Activated CD4-positive, CD25-positive, alpha-beta regulatory T cell (primary cell): ENCODE measurements at places on chromosomes 5 and 9.
A peak's percentile ranks its signal among the peaks of the same experiment; 100 is the strongest.

- no peak for DNase-seq
Observed at GRCh38 chr5:133269691-133270090, 217.9 kb downstream of the HSPA4 start.

- no peak for DNase-seq
Observed at GRCh38 chr5:149838881-149839739, 105.5 kb downstream of the PDE6A start.

GRCh38 chr5:53831496-53831895 is 271.1 kb downstream of the NDUFS4 start:
- no peak for DNase-seq

GRCh38 chr5:145362266-145362665 is 472.9 kb downstream of the PRELID2 start:
- no peak for DNase-seq

- DNase-seq, result no peak
Observed at GRCh38 chr5:109359642-109360041, 50.1 kb downstream of the PJA2 start.

GRCh38 chr5:31692561-31693221 is 53.8 kb downstream of the PDZD2 start:
- DNase-seq, result no peak

DNA sequence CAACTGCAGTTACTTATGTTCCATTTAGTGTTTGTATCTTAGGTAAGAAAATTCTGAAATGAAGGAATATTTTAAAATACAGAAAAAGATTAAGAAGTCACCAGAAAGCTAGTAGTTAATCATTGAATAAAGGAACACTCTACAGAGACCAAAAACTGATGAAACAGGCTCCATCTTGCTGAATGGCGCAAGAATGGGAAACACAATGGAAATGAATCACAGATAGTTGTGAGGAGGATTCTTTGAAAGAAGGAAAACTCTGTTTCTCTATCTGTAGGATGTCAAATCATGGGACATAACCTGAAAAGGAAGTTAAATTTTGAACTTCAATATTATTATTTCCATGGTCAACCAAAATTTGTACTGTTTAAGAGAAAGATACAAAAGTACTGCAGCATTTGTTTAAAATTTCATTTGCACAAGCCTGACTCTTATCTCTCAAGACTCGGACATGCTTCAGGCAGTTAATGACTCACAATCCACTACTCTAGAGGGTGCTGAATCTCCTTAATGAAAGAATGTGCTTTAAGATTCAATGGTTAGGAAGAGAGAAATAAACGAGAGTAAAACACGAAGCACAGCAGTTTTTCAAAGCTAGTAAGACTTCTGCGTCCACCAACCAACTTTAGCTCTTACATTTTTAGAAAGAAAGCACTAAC is 1064.4 kb upstream of the DMAC1 start:
- DNase-seq, result no peak

DNA sequence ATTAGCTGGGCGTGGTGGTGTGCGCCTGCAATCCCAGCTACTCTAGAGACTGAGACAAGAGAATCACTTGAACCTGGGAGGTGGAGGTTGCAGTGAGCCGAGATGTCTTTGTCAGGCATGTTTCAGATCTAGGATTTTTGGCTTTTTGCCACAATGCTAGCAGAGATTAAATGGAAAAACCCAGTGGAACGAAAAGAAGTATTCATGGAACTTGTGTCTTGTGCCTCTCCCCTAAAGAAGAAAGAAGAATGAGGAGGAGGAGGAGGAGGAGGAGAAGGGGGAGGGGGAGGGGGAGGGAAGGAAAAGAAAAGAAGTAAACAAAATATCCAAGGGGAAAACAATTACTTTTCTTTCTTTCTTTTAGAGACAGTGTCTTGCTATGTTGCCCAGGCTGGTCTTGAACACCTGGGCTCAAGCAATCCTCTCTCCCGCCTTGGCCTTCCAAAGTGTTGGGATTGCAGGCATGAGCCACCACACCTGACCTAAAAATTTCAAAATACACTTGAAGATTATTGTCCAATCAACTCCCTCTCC is 106.0 kb downstream of the ARRDC3 start:
- DNase-seq, result no peak

DNA sequence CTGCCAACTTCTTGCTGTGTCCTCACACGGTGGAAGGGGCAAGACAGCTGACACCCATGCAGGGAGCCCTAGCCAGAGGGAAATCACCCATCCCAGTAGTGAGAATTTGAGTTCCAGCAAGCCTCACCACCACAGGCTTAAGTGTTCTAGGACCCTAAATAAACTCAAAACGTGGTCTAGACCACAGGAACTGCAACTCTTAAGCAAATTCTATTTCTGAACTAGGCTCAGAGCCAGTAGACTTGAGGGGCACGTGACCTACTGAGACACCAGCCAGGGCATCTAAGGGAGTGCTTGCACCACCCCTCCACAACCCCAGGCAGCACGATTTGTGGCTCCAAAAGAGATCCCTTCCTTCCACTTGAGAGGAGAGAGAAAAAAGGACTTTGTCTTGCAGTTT is 96.0 kb upstream of the PHF24 start:
- no peak for DNase-seq

DNA sequence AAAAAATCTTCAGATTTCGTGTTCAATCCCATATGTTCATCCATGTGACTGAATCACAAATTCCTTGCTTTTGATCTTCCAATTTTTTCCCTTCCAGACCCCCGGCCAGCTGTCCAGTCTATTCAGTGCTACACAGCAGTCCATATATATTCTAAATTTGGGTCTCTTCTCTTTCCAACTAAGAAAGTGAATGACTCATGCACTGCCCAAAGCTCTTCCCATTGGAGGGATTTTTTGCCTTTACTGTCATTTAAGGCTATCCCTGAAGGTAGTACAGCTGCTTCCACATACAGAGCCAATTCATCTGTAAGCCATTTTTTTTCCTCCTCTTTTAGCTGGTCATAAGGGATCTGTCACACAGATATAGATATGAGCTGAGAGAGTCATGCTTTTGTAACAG is 478.3 kb downstream of the DMRT2 start:
- DNase-seq, result no peak

DNA sequence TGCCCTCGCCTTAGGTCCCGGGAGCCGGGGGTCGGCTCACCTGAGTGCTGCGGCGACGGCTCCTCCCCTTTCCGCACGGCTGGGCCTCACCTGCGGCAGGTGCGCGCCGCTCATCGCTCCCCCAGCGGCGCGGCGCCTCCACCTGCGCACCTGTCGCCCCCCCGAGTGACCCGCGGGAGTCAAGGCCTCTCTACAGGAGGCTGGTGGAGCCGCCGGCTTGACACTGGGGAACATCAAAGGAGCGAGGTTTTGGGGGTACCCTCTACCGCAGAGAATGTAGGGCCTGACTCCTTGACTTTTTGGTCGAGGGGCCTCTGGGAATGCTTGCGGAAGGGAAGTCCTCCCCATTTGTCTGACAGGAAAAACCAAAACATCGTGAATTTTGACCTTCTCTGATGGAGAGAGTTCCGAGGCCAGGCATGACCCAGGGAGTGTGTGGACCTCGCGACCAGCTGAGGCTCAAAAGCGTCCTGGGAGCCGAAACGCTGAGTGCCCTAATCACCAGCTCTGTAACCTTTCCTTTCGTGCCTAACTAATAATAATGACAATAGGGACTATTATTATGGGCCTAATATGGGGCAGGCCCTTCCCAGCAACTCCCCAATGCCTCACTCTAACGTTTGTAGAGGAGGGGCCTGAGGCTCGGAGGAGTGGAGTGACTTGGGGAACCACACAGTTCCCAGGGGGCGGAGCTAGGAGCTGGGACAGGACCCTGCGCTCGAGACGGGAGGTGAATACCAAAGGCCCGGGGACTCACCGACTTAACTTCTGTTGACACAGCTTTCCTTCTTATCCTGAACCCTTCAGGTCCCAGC is 714 bp upstream of the IER5L start:
- no peak for DNase-seq

DNA sequence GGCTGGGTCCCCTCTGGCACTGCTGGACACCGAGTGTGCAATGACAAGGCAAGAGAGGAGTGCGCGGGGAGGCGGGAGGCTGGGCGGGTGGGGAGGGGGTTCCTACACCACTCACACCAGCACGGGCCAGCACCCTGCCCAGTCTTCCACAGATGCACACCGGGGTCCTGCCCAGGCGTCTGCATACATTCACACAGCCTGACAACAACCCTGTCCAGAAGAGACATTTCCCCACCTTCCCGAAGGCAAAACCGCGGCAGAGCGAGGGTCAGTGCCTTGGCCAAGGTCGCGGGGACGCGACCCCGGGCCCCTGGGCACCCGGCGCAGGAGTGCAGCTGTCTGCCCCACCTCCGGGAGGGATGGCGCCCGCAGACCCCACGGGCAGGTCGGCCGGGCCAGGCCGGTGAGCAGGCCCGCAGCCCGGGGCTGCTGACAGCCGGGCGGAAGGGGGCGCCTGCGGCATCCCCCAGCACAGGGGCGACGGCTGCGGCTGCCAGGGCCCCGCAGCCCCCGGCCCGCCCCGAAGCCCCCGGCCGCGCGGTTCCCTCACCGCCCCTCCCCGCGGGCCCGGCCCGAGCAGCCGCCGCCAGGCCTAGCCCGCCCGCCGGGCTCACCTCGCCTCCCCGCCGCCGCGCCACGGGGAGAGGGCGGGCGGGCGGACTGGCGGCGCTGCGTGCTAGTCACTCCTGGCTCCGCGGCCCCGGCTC is 496 bp downstream of the MAPK9 start:
- peak; percentile 53 for DNase-seq

DNA sequence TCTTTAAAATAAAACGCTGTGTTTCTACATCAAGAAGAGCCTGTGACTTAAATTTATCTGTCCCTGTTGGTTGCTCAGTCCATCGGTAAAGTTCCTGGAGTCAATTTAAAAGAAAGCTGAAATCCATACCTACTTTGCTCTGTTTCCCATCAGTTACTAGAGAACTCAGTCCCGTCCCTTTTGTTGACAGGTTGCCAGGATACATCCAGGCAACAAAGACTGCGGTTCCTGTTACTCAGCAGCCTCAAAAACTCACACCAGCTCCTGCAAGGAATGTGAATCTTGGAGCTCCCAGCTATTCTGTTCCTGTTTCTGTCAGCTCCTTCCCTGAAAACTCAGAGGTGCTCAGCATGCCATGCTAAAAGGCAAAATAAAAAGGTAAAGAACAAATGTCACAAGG is at the start of gene ZNF474:
Gene ZNF474, plus strand, starts transcription at position 241 of the 400 bp plus-strand sequence. CDS start 22,445 bp downstream, outside the sequence.
- no peak for DNase-seq

GRCh38 chr5:12488161-12488560 is 583.9 kb upstream of the CTNND2 start:
- no peak for DNase-seq

- DNase-seq, result no peak
Observed at GRCh38 chr5:135593886-135594285, 15.1 kb upstream of the CXCL14 start.

DNA sequence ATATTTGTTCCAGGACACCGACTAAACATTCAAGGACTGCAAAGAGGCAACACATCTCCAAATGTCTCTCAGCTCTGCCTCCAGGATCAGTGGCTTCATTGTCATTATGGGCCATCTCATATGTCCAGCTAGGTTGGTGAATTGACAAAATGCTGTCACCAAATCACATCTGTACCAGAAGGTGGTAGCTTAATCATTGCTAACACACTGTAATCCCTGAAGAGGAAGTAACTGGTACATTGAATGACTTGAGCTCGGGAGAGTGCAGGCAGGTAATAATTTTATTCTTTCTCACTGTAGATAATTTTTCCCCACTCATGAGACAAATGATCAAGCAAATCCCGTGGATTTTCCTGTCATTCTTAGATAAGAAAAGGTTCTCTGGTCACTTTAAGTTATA is 169.8 kb downstream of the SEMA6A start:
- no peak for DNase-seq

DNA sequence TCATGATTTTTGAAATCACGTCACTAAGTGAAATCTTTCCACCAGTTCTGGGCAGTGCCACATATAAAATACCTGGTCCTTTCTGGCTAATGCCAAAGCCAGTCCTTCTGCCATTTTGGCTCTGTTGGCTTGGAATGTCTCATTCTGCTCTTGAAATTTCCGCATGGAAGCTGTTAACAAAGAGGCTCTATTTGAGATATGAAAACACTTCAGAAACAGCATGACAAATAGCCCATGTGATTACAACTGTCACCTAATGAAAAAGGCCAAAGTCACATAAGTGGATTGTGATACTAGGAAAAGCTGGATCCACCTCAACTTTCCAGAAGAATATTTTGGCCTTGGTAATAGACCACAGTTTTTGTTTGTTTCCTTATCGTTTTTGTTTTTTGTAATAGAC is 12.8 kb downstream of the GOLGA1 start:
- DNase-seq, result no peak

- no peak for DNase-seq
Observed at GRCh38 chr5:54383941-54384340, 71.6 kb upstream of the HSPB3 start.

GRCh38 chr5:165224366-165225045 is 1719.1 kb downstream of the MAT2B start:
- DNase-seq, result no peak

DNA sequence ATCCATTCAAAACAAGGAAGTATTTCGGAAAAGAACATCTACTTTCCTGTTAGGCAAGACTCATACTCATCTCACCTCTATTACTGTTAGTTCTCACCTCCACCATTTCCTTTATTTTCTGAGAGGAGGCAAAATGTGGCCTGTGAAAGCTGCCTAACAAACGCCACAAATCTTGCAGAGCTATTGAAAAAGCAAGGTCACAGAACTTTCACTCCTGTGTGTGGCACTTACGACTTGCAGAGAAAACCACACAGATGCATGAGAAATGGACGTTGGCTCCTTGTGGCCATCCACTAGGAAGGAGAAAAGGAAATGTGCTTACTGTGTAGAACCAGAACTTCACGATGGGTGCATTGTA is 195.8 kb upstream of the KLF9 start:
- DNase-seq, result no peak

GRCh38 chr9:89631384-89631783 is 26.6 kb downstream of the GADD45G start:
- DNase-seq, result no peak

DNA sequence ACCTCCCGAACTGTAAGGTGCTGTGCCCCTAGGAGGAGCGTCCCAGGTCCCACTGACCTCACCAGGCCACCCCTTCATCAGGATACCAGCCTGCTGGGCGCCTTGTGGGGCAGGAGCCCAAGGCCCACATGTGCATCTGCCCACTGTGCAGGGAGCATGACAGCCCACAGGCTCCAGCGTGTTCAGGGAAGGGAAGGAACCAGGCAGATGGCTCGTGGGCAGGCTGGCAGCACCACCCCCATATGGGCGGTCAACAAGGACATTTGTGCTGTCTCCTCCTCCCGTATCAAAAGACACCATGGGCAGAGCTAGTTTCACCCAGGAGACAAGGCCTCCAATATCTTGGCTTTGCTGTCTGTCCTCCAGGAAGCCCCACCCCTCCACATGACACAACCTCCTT is 85.5 kb upstream of the PPP1R26 start:
- no peak for DNase-seq

DNA sequence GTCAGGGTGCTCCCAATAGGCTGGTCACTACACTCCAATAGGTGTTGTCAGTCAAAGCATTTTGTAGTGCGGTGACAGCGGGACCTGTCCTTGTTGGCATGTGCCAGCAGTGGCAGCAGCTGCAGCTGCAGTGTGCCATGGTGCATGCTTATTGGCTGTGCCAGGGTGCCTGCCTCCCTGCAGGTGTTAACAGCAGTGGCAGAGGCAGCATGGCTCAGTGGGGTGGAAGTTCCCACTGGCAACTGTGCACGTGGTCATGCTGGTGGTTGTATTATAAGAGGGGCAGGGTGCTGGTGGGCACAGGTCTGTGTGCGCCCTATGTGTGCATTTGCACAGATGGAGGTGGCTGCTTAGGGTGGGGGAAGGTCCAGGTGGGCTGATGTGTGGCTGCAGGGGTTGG is 133.7 kb upstream of the EDIL3 start:
- no peak for DNase-seq

- DNase-seq, result no peak
Observed at GRCh38 chr5:169222934-169223594, 77.9 kb downstream of the SLIT3 start.

GRCh38 chr5:77437194-77437593 is 54.9 kb downstream of the WDR41 start:
- no peak for DNase-seq
